ENCODE measurements at places on chromosomes 11 and 22. TPM values are rescaled to one million over a fixed set of nuclear protein-coding genes. Genes with fewer than 3 reads are reported as not detected.

NCR3LG1 gene
- 1.3 TPM for total RNA-seq

FXYD6 gene
- 28.5 TPM for total RNA-seq

CCDC179 gene
- not detected for total RNA-seq

KRTAP5-7 gene
- 0.41 TPM for total RNA-seq

DNA sequence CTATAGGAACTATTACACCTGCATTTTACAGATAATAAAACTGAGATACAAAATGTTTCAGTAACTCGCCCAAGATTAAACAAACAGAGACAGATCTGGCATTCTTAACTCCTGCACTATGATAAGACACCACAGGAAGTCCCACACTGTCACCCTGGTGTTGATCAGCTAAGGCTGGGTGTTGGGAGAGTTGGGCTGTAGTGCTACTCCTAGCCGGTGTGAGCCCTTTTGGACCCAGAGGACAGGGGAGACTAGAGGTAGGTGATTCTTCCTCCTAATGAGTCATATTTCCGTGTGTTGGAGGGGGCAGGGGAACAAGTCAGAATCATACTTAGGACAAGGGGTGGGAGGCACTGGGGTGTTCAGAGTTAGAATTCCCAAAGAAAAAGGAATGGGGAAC is 353.2 kb upstream of the TENM4 start:
- no peak for DNase-seq
- H3K4me1 ChIP-seq: peaks cover 2% of the 10 kb centered on the region
- H3K36me3 ChIP-seq: no peaks in the 10 kb centered on the region
- H3K27me3 ChIP-seq: peaks cover 7% of the 10 kb centered on the region
- no peak overlapping the region for H3K27ac ChIP-seq
- no peak overlapping the region for H3K4me3 ChIP-seq

GRCh38 chr22:44261861-44262595 is 50.7 kb downstream of the SHISAL1 start:
- no peak for DNase-seq
- peaks cover 21% of the 10 kb centered on the region for H3K27me3 ChIP-seq
- H3K36me3 ChIP-seq: no peaks in the 10 kb centered on the region
- no peak overlapping the region for H3K4me3 ChIP-seq
- no peak overlapping the region for H3K27ac ChIP-seq

DNA sequence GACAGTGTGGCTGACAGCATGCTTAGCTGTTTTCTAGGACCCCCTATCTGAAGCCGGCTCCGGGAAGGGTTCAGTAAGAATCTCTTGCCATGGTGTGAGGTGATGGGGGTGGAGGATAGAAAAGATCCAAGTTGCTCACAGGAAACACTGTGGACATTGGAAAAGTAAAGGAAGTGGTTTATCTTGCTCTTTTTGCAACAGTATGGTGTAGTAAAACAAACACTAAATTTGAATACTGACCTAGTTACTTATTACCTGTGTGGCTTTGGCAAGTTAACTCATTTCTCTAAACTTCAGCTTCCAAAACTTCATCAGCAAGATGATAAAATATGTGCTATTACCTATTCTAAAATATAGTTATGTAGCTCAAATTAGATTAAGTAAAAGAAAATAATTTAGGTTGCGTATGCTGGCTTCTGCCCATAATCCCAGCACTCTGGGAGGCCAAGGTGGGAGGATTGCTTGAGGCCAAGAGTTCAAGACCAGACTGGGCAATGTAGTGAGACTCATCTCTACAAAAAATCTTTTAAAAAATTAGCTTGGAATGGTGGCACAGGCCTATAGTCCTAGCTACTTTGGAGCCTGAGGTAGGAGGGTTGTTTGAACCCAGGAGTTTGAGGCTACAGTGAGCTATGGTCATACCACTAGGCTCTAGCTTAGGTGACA is 51.6 kb upstream of the APOA1 start:
- H3K36me3 ChIP-seq: peaks cover 7% of the 10 kb centered on the region
- no peaks in the 10 kb centered on the region for H3K27me3 ChIP-seq
- no peak overlapping the region for H3K27ac ChIP-seq
- no peak overlapping the region for H3K4me3 ChIP-seq
- H3K4me1 ChIP-seq: peaks cover 5% of the 10 kb centered on the region

- no peak for DNase-seq
- H3K4me1 ChIP-seq: peaks cover 7% of the 10 kb centered on the region
- H3K27ac ChIP-seq: no peak overlapping the region
- no peak overlapping the region for H3K4me3 ChIP-seq
- no peaks in the 10 kb centered on the region for H3K36me3 ChIP-seq
These were observed 42.0 kb downstream of the SERPINH1 start for GRCh38 chr11:75603791-75604736.

All from progenitor cell of endocrine pancreas (in vitro differentiated cells).